ENCODE measurements at places on chromosomes 6 and 20. TPM values are rescaled to one million over a fixed set of nuclear protein-coding genes. Genes with fewer than 3 reads are reported as not detected.
A peak's percentile ranks its signal among the peaks of the same experiment; 100 is the strongest.

- DNase-seq = no peak
- H3K4me1 ChIP-seq = no peaks in the 10 kb centered on the region
- no peaks in the 10 kb centered on the region for H3K36me3 ChIP-seq
- no peak overlapping the region for H3K4me3 ChIP-seq
- H3K27ac ChIP-seq = no peak overlapping the region
- H3K27me3 ChIP-seq = no peaks in the 10 kb centered on the region
Observed at GRCh38 chr6:16901782-16902181, 140.5 kb upstream of the ATXN1 start.

- DNase-seq = no peak
- H3K4me3 ChIP-seq = no peak overlapping the region
Observed at GRCh38 chr6:156972145-156972544, 195.0 kb downstream of the ARID1B start.

GRCh38 chr20:46713957-46714834 lies 4.7 kb downstream of the SLC2A10 start:
- no peak overlapping the region for H3K4me3 ChIP-seq
- DNase-seq = peak; percentile 83
- H3K27ac ChIP-seq = peak overlapping the region; percentile 78
- no peaks in the 10 kb centered on the region for H3K27me3 ChIP-seq
- no peaks in the 10 kb centered on the region for H3K36me3 ChIP-seq

DNA sequence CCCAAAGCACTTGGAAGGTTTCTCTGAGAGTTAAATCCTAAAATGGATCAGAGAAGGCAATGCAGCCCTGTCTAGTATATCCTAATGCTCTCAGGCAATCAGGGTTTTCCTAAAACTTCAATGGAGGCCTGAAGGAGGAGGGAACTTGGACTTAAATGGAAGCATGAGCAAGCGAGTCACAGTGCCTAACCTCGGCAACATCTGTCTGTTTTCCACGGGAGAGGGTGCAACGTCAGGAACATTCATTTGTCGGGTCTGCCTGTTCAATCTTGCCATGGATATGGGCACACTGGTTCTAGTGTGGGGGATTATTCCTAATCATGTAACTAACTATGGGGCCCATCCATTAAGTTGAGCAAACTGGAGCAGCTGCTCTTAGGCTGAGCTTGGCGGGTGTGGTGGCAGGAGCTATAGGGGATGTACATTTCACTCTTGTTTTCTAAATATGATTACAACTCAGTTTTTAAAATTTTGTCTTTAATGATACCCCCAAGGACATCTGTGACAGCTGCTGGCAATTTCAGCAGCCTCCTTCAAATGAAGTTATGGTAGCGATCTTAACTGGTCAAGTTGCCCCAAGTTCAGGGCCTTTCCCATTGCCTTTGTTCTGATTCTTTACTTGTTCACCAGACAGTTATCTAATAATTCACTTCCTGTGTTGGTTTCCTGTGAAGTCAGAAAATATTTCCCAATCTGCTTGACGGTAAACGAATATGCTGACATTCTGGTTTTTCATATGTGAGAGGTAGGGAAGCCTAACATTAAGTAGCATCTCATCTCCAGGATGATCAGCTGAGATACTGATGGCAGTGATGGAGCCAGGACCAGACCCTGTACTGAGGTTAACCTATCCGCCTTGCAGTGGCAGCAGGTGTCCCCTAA lies 21.6 kb downstream of the DSE start:
- no peaks in the 10 kb centered on the region for H3K27me3 ChIP-seq
- peak overlapping the region; percentile 9 for H3K27ac ChIP-seq
- H3K4me1 ChIP-seq = no peaks in the 10 kb centered on the region
- no peak for DNase-seq
- H3K4me3 ChIP-seq = no peak overlapping the region
- no peaks in the 10 kb centered on the region for H3K36me3 ChIP-seq

- no peaks in the 10 kb centered on the region for H3K4me1 ChIP-seq
- no peaks in the 10 kb centered on the region for H3K36me3 ChIP-seq
- DNase-seq = no peak
- H3K27me3 ChIP-seq = no peaks in the 10 kb centered on the region
Observed at GRCh38 chr6:25013246-25013645, 77.5 kb upstream of the RIPOR2 start.

DNA sequence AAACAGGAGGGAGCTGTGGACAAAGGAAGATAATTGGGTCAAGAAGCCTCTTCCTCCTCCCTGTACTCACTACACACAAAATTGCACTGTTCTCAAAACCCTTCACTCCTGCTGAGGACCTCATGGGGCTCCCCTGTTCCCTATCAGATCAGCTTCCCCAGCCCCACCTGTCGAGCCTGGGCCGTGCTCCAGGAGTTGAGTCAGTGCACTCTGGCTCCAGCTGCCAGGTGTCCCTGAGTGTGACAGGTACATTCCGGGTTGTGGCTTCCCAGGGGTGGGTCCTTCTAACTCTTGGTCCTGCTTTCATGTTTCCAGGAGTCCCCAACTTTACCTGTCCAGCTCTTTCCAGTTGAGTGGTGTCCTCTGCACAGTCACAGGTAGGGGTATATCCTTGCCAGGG lies 8.4 kb downstream of the RAB5IF start:
- no peak for DNase-seq
- no peaks in the 10 kb centered on the region for H3K36me3 ChIP-seq
- H3K27me3 ChIP-seq = no peaks in the 10 kb centered on the region
- H3K4me1 ChIP-seq = no peaks in the 10 kb centered on the region
- H3K27ac ChIP-seq = peak overlapping the region; percentile 67

DNA sequence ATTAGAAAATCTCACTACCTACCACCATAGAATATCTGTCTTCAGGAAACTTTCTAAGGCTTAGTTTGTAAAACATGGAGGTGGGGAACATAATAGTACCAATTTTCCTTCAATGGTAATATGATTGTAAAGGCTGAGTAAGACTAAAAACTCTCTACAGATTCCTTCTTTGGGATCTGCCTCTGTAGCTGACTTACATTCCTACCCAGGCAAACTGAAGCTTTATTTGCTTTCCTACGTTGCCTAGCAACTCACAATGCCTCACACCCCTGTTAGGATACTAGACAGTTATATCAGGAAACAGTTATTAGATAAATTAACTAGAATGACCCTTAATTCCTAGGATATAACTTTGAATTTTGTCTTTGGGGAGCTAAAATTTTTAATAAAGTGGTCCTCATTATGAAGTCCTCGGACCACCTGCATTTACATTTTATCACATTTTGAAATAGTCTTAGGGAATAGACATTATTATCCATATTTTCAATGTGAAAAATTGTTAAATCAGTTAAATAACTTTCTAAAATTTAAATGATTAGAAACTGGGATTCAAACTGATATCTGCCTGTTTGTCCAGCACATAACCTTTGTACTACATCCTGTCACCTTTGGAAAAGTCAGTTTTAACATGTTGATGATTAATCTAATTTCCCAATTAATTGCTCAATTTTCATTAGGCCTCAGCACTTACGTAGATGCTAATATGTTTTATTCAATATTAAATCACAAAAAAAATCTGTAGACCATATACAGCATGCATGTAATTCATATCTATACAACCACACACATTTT lies 591.4 kb downstream of the RNF144B start:
- no peak overlapping the region for H3K4me3 ChIP-seq
- H3K27ac ChIP-seq = no peak overlapping the region
- DNase-seq = no peak
- no peaks in the 10 kb centered on the region for H3K27me3 ChIP-seq
- no peaks in the 10 kb centered on the region for H3K4me1 ChIP-seq

DNA sequence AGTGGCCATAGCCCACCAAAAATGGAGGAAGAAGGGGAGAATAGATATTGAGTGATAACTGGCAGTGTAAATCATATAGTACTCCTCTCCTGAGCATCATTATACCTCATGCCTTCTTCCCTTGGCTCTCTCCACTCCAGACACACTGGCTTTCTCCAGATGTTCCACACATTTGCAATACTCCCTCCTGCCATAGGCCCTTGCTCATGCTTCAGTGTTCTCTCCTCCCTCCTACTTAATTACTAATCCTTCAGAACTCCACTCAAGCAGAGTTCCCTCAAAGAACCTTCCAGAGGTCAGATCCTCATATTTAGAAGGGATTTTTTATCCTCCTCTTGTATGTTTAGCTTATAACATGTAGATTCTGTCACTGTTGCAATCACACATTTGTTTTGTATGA lies 279.5 kb upstream of the SUPT3H start:
- H3K4me3 ChIP-seq = no peak overlapping the region
- H3K27me3 ChIP-seq = no peaks in the 10 kb centered on the region
- no peaks in the 10 kb centered on the region for H3K36me3 ChIP-seq
- no peak overlapping the region for H3K27ac ChIP-seq
- no peaks in the 10 kb centered on the region for H3K4me1 ChIP-seq
- DNase-seq = no peak

- H3K27me3 ChIP-seq = no peaks in the 10 kb centered on the region
- no peaks in the 10 kb centered on the region for H3K4me1 ChIP-seq
- no peak overlapping the region for H3K27ac ChIP-seq
- H3K4me3 ChIP-seq = no peak overlapping the region
Observed at GRCh38 chr6:158344534-158344933, 32.3 kb downstream of the TULP4 start.

DNA sequence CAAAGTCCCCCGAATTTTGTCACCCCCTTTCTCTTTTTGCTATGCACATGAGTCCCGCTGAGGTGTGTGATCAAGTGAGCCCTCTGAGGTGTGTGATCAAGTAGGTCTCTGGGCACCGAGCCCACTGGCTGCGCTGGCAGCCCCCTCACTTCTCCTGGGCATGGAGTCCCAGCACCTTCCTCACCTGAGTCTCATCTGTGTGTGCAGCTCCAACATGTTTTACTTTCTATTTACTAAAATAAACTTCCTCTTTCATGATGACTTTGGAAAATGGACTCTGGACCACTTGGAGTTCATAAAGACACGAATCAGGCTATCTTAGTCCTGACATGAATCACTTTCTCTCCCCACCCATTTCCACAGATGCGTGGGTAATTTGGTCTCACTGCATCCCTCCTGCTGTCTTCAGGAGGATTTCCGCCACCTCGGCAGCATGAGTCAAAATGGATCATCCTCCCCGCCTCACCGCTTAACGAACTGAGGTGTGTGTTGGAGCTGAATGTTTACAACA lies 39.8 kb downstream of the PRDM1 start:
- DNase-seq = no peak
- no peak overlapping the region for H3K4me3 ChIP-seq
- no peaks in the 10 kb centered on the region for H3K4me1 ChIP-seq
- no peaks in the 10 kb centered on the region for H3K36me3 ChIP-seq
- no peak overlapping the region for H3K27ac ChIP-seq

GRCh38 chr6:116847227-116847626 lies 18.3 kb upstream of the GPRC6A start:
- no peak overlapping the region for H3K4me3 ChIP-seq
- H3K4me1 ChIP-seq = no peaks in the 10 kb centered on the region
- H3K36me3 ChIP-seq = no peaks in the 10 kb centered on the region
- H3K27me3 ChIP-seq = no peaks in the 10 kb centered on the region
- no peak overlapping the region for H3K27ac ChIP-seq

DNA sequence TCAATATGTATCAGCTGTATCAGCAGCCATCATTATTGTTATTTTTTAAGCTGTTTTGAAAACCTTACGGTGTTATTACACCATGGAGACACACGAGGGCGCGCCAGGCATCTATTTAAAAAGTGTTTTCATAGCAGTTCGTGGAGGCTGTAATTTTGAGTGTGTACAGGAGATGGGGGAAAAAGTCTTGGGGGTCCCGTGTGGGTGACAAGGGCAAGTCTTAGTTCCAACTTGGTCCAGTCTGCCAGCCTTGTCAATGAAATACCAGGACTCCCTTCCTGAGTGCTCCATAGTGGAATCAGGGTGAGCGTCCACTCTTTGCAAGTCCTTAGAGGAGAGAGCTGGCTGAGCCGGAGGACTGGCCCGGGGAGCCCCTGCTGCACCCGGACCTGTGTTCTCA lies 43.3 kb downstream of the SLC2A10 start:
- DNase-seq = peak; percentile 61
- no peak overlapping the region for H3K4me3 ChIP-seq
- H3K36me3 ChIP-seq = no peaks in the 10 kb centered on the region
- no peaks in the 10 kb centered on the region for H3K27me3 ChIP-seq

GRCh38 chr6:53495506-53496499 lies 49.1 kb downstream of the GCLC start:
- DNase-seq = no peak
- H3K4me1 ChIP-seq = no peaks in the 10 kb centered on the region
- no peak overlapping the region for H3K4me3 ChIP-seq
- no peaks in the 10 kb centered on the region for H3K36me3 ChIP-seq

- no peaks in the 10 kb centered on the region for H3K4me1 ChIP-seq
- H3K27ac ChIP-seq = no peak overlapping the region
- no peaks in the 10 kb centered on the region for H3K27me3 ChIP-seq
- no peak for DNase-seq
Observed at GRCh38 chr6:32436995-32437836, 2.5 kb upstream of the HLA-DRA start.

Gene TTLL9
- total RNA-seq = 2.9 TPM

Gene HS3ST5
- total RNA-seq = not detected

Gene KHDRBS2
- not detected for total RNA-seq

Gene LAMA2
- 116 TPM for total RNA-seq

Gene COL9A1
- total RNA-seq = not detected

Gene SLC13A3
- 1.3 TPM for total RNA-seq
